ENCODE measurements at places on chromosomes 1 and 21.

GRCh38 chr1:25795946-25796810 is 3.8 kb upstream of the SELENON start:
- DNase-seq, result no peak

DNA sequence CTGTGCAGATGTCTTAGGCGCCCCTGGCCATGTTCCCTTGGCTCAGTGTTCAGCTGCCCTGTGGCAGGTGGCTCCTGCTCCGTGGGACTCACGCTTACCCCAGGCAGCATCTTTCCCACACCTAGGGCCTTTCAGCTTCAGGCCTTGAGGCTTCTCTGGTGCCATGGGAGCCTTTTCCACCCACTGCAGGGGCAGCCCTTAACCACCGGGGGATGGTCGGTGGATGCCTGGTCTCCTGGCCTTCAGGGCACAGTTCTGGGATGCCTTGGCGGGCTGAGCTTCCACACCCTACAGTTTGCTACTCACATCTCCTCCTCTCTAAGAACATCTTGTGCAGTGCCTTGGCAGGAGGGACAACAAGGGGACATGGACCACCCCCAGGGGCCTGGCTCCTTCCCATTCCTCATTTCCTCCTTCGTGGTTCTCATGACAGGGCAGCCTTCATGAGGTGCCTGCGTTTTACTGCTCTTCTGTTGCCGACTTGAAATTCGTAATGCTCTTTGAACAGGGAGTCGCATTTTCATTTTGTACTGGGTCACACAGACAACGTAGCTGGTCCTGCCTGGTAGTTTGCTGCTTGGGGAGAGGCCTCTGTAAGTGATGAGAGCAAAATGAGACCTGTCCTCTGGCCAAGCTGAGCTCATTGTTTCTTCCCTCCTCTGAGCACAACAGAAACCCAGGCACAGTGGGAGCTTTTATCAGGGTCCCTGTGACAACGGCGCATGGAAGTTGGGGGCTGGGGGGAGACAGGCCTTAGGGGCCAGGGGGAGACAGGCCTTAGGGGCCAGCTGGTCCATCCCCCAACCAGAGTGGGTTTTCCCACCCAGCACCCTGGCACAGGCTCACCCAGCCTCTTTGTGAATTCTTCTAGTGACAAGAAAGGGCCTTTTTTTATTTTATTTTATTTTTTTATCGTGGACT is 62.0 kb upstream of the NEK2 start:
- DNase-seq, result no peak

DNA sequence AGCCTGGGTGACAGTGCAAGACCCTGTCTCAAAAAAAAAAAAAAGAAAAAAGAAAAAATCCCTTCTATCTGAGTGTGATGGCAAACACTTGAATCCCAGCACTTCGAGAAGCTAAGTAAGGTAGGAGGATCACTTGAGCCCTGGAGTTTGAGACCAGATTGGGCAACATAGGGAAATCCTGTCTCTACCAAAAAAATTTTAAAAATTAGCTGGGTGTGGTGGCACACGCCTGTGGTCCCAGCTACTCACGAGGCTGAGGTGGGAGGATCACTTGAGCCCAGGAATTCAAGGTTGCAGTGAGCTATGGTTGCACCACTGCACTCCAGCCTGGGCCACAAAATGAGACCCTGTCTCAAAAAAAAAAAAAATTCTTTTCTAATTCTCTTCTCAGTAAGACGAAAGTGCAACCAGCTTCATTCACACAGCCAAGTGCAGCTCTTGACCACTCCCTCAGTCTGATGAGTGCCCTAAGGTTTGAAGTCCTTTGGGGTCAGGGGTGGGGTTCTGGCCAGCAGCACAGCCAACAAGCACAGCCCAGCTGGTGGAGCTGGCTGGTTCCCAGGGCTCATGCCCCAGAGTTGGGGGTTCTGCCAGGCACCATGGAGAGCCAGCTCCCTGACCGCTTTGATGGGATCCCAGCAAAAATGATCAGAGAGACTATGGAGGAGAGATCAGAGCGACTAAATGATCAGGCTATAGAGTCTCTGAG is 8.0 kb downstream of the SLC2A5 start:
- no peak for DNase-seq

DNA sequence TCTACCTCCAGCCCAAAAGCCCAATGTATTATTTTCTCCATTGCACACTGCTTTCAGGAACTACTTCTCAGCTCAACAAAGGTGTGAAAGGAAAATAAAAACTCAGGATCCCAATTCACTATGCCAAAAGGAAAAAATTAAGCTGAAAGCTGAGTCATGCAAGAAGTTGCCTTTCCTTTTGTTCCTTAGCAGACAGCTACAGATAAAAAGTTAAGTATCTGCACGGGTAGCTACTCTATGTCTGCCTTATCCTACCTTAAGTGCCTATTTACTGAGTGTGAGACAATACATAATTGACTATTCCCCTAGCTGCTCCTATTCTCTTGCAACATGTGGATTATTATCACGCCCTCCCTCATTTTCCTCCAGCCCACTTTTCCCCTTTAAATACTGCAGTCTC is 84.1 kb downstream of the ADCY10 start:
- no peak for DNase-seq

DNA sequence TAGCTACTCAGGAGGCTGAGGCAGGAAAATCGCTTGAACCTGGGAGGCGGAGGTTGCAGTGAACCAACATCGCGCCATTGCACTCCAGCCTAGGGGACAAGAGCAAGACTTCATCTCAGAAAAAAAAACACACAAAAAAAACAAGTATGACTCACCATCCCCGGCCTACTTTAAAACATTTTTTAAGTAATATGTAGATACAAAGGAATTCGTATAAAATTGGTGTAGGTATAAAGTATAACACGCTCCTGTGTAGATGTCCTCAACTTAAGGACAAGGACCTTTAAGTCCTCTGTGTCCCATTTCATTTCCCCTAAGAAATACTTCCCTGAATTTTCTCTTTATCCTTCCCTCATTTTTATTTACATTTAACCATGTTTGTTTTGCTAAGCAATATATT is 73.4 kb upstream of the PKN2 start:
- DNase-seq, result no peak

GRCh38 chr1:112727716-112728115 is 12.6 kb upstream of the PPM1J start:
- DNase-seq, result no peak

DNA sequence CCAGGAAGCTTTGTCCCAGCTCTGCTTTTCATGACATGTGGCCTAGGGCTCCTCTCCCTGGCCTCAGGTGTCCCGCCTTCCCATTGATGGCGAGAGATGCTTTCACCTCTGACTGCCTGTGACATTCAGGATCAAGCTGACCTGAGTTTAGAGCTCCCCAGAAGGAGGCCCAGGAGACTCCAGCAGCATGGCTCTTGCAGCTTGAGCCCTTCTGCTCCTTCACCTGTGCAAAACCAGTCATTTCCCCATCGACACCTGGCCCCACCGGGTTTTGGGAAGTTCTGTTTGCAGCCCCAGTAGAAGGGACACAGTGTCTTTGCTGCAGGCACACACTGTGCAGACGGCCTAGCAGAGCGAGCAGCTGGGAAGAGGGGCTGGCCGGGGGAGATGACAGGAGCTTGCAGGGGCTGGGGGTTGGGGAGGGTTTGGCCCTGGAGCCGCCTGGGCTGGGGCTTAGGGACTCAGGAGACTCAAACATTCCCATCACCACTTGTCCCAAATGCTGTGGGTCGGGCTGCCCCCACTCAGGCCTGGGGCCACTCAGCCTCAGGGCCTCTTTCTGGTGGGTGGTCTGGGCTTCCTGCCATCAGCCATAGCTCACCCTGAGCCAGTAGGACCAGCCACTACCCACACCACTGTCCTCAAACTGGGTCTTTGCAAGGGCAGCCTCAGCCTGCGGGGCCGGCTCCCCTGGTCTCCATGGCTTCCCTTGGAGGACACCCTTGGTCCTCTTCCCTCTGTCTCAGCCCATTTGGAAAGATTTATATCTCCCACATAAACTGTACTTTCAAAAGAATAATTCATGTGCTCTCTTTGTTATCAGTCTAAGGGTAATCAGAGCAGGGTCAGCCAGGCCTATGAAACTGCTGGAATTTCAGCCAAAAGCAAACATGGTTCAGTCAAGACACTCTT is 3.8 kb upstream of the EDN2 start:
- no peak for DNase-seq

GRCh38 chr21:15059397-15059796 is 5.4 kb downstream of the NRIP1 start:
- DNase-seq, result no peak

- no peak for DNase-seq
Measured at GRCh38 chr21:32099812-32100416, 178.9 kb downstream of the MIS18A start.
